ENCODE measurements at places on chromosomes 12 and 14. TPM values are rescaled to one million over a fixed set of nuclear protein-coding genes. Genes with fewer than 3 reads are reported as not detected.

DNA sequence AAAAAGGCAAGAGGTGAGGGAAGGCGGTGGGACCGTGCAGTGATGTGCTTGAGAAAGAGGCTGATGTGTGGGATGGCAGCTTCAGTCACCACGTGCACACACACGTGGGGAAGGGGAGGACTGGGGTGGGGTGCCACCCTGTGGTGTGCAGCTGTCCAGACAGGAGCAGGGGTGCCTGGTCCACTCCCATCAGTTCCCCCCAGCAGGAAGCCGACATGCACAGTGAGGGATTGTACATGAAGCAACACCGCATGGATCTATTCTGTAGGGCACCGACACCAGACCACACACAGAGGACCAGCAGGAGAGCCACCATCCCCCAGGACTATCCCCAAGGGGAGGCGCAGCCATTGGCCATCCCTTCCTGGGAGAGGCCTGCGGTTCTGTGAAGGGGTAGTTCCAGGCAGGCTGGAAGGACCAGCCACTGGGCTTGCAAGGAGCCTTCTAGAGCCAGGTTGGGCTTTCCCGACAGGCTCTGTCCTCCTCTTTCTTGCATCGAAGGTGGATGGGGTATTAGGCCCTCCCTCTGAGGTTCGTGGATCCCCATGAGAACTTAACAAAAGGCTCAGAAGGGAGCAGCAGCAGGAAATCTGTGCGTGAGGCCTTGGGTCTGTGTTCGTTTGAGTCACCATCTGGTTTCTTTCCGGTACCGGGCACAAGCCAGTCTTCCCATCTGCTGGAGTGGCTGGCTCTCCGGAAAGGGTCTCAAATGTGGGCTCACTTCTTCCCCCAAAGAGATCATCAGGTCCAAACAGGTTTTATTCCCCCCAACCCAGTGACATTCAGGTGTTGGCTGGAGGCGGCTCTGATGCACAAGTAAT, 59.8 kb downstream of the PLEKHG3 start:
- peaks cover 7% of the 10 kb centered on the region for H3K4me1 ChIP-seq
- H3K36me3 ChIP-seq = no peaks in the 10 kb centered on the region
- H3K4me3 ChIP-seq = no peak overlapping the region
- H3K27me3 ChIP-seq = peaks cover 7% of the 10 kb centered on the region
- peak; percentile 13 for DNase-seq

GRCh38 chr14:102370305-102370809, 7.6 kb downstream of the TECPR2 start:
- H3K27me3 ChIP-seq = no peaks in the 10 kb centered on the region
- H3K4me1 ChIP-seq = peaks cover 37% of the 10 kb centered on the region
- no peak for DNase-seq
- H3K4me3 ChIP-seq = no peak overlapping the region

GRCh38 chr12:132279930-132280329, 49.5 kb downstream of the GALNT9 start:
- H3K36me3 ChIP-seq = no peaks in the 10 kb centered on the region
- H3K27me3 ChIP-seq = peaks cover 21% of the 10 kb centered on the region
- H3K4me1 ChIP-seq = no peaks in the 10 kb centered on the region
- DNase-seq = no peak
- H3K27ac ChIP-seq = no peak overlapping the region

- no peaks in the 10 kb centered on the region for H3K27me3 ChIP-seq
- H3K27ac ChIP-seq = no peak overlapping the region
- H3K36me3 ChIP-seq = no peaks in the 10 kb centered on the region
Measured at GRCh38 chr12:100753837-100754236, 40.7 kb upstream of the ANO4 start.

GRCh38 chr12:466762-467161, 7.0 kb downstream of the B4GALNT3 start:
- peaks cover 11% of the 10 kb centered on the region for H3K27me3 ChIP-seq
- no peak for DNase-seq
- no peak overlapping the region for H3K27ac ChIP-seq
- no peak overlapping the region for H3K4me3 ChIP-seq

GRCh38 chr12:12725956-12726554, 8.9 kb downstream of the CDKN1B start:
- peak overlapping the region; percentile 97 for H3K27ac ChIP-seq
- no peaks in the 10 kb centered on the region for H3K27me3 ChIP-seq
- H3K36me3 ChIP-seq = peaks cover 57% of the 10 kb centered on the region
- DNase-seq = no peak
- H3K4me1 ChIP-seq = peaks cover 42% of the 10 kb centered on the region
- H3K4me3 ChIP-seq = peak overlapping the region; percentile 86

CLEC14A gene
- total RNA-seq = not detected

Measured in activated CD8-positive, alpha-beta T cell treated with anti-CD3 and anti-CD28 coated beads for 36 hours (primary cell).